Fibroblast of lung (primary cell): ENCODE measurements at places on chromosomes 11 and 22. TPM values are rescaled to one million over a fixed set of nuclear protein-coding genes. Genes with fewer than 3 reads are reported as not detected.

Gene SLC5A12
- under 0.01 TPM in 1 of 2 replicates, not detected in the other for total RNA-seq

Gene PRODH
- 0.26 TPM in 1 of 2 replicates, not detected in the other for total RNA-seq

Gene SERPIND1
- total RNA-seq, result not detected in 2 replicates

Gene CHRDL2
- not detected in 2 replicates for total RNA-seq

Gene TMA7B
- not detected in 2 replicates for total RNA-seq

Gene PRG3
- not detected in 2 replicates for total RNA-seq
